CD4-positive, alpha-beta T cell treated with Interferon alpha-2 for 1 hour (primary cell): ENCODE measurements at places on chromosomes 6 and 20.

- DNase-seq = peak; percentile 74
These were observed 50.7 kb upstream of the SIRPA start for GRCh38 chr20:1844325-1845162.

DNA sequence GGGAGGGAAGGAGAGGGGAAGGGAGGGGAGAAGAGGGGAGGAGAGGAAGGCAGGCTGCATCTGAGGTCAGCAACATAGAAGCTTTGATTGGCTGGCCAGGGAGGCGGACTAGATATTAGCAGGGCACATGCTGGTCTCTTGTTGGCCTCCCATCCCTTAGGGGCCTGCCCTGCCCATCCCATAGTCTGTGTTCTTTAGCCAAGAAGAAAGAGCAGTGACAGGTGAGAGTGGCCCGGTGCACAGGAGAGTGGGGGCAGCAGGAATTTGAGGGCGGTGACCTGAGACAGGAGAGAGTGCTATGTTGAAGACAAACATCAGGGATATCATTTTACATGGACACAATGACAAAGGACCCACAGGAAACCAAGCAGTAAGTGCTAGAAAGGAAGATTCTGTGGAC is 413.5 kb downstream of the SYNE1 start:
- DNase-seq = no peak

DNA sequence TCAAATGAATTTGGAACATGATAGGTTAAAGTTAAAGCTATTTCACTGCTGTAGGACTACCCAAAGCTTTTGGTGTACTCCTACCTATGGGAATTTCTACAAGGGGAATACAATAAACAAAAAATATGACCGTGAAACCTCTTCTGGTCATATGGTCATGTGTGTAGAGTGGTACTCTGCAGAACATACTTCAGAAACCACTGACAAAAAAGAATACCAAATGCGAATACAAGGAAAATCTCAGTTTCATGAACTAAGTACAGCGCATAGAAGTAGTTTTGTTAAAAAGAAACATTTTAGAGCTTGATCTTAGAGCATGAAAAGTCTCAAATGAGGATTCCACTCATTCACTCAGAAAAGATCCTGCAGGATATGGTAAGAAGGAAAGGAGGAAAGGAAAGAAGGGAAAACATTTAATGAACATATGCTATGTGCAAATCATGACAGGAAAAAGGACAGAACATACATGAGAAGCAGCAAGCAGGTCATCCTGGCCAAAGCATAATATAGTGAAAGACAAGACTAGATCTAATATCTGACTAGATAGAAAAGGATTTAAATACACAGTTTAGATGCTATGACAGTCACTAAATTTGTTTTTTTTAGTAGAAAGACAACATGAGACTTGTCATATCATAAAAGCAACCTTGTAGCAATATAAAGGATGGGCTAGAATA is 36.5 kb downstream of the SNX14 start:
- no peak for DNase-seq

DNA sequence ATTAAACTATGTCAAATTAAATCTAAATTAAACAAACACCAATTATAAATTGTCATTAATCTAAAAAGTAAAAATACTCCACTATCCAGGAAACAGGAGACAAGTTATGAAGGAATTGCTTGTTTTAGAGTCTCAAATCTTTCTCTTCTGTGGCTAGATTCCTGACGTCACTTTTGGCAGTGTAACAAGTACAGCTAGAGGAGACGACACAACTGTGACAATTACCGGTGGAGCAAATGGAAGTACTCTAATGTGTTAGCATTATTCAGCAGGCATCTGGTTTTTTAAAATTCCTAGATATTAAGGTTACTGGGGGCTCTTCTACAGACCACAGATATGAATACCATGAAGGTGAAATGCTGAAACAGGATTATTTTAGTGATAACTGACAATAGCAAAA is 1042.7 kb downstream of the EPHA7 start:
- DNase-seq = no peak

GRCh38 chr6:43838276-43839036 is 68.4 kb downstream of the VEGFA start:
- peak; percentile 38 for DNase-seq

GRCh38 chr6:129793447-129793846 is 67.7 kb downstream of the TMEM244 start:
- DNase-seq = no peak

- no peak for DNase-seq
These were observed 54.5 kb downstream of the TRIM38 start for GRCh38 chr6:26016963-26017631.

DNA sequence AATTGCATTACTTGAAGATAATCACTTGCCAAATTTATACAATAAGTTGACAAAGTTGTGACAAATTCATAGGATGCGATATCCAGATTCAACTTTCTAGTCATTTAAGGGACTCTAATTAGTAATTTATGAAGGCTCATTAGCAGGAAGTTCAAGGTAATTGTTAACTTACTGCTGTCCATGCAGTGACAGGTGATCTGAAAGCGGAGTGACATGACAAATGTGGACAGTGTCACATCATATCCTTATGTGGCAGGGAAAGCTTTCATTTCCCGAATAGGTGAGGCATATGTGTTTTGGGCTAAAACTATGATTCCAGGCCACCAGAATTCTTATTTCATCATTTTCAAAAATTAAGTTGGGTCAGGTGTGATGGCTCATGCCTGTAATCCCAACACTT is 115.9 kb upstream of the BMP2 start:
- DNase-seq = no peak

GRCh38 chr6:57469072-57469471 is 151.6 kb downstream of the PRIM2 start:
- DNase-seq = no peak

GRCh38 chr6:84224251-84224650 is 3.2 kb downstream of the CEP162 start:
- no peak for DNase-seq

DNA sequence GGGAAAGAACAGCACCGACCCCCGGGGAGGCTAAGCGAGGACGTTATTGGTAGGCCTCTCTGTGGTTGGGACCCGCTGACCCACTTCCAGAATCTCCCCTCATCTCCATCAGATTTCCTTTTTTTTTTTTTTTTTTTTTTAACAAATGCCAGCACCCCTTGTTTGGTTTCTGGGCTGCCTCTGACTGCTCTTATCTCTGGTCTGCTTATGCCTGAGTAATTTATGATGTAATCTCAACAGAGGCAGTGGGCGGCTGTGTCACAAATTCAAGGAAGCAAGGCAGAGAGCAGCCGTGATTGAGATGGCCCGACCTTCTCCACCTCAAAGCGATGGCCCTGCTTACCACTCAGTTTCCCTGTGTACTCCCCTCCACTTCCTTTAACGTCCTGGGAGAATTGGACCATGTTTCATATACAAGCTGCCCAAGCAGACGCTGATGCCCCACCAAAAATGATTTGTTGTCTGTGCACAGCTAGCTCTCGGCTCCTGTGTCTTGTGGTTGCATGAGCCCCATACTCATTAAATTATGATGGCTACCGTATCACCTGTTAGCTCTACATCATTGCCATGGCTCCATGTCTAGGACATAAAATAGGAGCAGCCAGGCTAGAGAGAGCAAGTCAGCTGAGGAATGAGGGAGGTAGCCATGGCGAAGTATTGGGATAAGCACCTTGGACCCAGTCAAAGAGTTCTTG is 98.1 kb downstream of the ZNF217 start:
- DNase-seq = no peak

- DNase-seq = no peak
These were observed 37.6 kb upstream of the CST5 start for GRCh38 chr20:23917024-23917725.

DNA sequence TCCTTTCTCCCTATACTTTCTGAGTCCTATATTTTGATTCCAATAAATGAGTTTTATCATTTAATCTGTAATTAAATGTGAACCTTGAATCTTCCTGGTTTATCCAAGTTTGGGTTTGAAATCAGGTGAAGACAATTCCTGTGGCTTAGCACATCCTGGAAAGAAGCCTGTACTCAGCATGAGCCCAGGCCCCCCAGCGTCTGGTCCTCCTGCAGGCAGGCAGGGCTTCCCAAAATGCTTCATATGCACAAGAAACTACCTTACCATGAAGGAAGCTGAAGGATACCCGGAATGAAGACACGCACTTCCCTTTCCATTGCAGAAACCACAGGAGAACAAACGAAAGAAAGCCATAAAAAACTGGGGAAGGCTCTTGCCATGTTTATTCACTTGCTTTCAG is 157.4 kb upstream of the PDE10A start:
- no peak for DNase-seq

DNA sequence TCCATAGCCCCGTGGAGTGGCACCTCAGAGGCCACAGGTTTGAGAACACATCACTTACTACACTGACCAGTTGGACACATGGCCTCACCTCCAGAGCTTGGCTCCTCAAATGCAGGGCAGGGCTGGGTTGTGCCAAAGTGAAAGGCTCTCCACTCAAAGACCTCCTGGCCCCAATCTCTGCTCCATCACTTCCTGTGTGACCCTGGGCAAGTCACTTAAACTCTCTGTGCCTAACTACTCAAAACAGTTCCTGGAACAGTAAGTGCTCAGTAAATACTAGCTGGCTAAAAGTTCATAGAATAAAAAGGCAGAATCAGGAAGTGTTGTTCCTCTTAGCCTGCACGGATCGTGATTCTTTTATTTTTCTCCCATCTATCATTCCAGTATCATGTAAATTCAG is 50.2 kb downstream of the AGPAT4 start:
- DNase-seq = no peak

DNA sequence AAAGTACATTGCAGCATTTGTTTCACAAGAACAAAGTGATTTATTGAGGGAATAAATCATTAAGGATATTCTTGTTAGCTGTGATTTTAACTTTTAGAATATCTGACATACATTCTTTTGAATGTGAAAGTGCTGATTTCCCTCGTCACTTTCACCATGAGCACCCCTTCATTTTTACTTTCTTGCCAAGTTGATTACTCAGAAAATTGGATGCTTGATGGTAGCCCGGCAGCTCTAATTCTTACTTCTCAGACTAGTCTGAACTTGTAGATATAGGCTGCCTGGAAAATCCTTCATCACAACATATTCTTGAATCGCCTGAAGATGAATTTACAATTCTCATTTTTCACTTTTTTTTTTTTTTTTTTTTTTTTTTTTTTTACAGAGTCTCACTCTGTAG is 147.1 kb upstream of the SMLR1 start:
- DNase-seq = no peak

- no peak for DNase-seq
These were observed 155.0 kb upstream of the CITED2 start for GRCh38 chr6:139529420-139529819.

GRCh38 chr6:158628542-158628941 is 16.0 kb downstream of the DYNLT1 start:
- DNase-seq = no peak
